Mucosa of descending colon (tissue), 3 donors: ENCODE measurements at places on chromosomes 7 and 10. TPM values are rescaled to one million over a fixed set of nuclear protein-coding genes. Genes with fewer than 3 reads are reported as not detected.

- no peak for DNase-seq
Measured at GRCh38 chr10:43921478-43921877, 272.8 kb upstream of the ZNF32 start.

DNA sequence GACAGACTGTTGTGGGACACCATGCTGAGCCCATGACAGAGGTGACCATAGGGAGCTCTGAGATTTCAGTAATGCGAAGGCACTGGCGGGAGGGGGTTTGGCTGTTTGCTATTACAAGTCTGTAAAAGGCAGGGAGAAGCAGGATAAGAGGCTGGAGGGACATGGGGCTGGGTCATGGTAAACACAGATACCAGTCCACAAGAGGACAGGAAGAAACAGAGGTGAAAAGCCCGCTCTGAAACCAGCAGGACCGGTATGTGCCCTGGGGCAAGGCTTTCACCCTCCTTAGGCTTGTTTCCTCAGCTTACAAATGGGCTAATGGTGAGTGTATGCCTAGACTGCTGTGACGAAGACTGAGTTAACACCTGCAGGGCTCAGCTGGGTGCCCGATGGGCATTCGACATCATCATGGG, 34.1 kb downstream of the ANXA11 start:
- peak; percentile 71 for DNase-seq

- no peak for DNase-seq
Measured at GRCh38 chr10:22652988-22653481, 61.3 kb downstream of the PIP4K2A start.

- peak; percentile 45 for DNase-seq
Measured at GRCh38 chr7:155805826-155806095, 6.5 kb downstream of the SHH start.

DNA sequence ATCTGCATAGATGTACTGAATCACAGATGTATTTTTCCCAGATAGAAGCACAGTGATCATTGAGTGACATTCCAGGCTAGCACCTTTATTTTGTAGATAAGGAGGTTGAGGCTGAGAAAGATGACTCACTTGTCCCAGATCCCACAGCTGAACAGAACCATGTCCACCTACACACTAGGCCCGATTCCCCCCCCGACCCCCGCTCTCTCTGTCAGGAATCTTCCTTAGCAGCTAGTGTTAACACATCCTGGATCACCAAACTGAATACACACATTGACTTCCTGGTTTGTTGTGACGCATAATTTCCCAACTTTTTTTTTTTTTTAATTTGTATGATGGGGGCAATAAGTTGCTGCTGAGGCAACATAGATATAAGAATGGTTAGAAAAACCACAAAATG, 5.2 kb downstream of the SFMBT2 start:
- DNase-seq: no peak

- DNase-seq: no peak
Measured at GRCh38 chr7:116984917-116985316, 31.6 kb downstream of the ST7 start.

- DNase-seq: no peak
Measured at GRCh38 chr7:18536486-18536885, 40.9 kb downstream of the HDAC9 start.

DNA sequence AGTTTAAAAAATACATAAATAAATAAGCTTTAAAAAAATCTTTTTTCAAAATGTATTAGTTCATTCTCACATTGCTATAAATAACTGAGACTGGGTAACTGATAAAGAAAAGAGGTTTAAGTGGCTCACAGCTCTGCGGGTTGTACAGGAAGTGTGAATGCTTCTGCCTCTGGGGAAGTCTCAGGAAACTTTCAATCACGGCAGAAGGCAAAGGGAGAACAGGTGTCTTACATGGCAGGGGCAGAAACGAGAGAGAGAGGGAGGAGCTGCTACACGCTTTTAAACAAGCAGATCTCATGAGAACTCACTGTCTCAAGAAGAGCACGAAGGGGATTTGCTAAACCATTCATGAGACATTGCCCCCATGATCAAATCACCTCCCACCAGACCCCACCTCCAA, 114.6 kb downstream of the DNAJC1 start:
- no peak for DNase-seq

GRCh38 chr10:48611133-48611532, 6.3 kb upstream of the ARHGAP22 start:
- no peak for DNase-seq

DNA sequence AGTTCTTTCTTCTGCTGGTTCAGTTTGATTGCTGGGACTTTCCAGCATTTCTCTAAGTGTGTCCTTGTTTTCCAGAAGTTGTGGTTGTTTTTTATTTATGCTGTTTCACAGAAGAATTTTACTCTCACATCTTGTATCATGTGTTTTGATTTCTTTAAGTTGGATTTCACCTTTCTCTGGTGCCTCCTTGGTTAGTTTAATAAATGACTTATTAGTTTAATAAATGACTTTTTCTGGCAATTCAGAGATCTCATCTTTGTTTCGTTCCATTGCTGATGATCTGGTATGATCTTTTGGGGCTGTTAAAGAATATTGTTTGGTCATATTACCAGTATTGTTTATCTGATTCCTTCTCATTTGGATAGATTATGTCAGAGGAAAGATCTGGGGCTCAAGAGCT, 59.8 kb upstream of the CYP2C9 start:
- no peak for DNase-seq

- no peak for DNase-seq
Measured at GRCh38 chr10:78764846-78765430, 303.8 kb upstream of the ZMIZ1 start.

- DNase-seq: no peak
Measured at GRCh38 chr10:51014680-51015389, 59.5 kb upstream of the PRKG1 start.

GRCh38 chr10:62689712-62690111, 114.8 kb upstream of the ADO start:
- DNase-seq: no peak

The DLD gene
- 150 TPM for total RNA-seq

The PKD2L1 gene
- total RNA-seq: 0.60 TPM

The PNLIPRP2 gene
- 8.9 TPM for total RNA-seq

The CNTNAP2 gene
- 4.2 TPM for total RNA-seq

The CNPY1 gene
- total RNA-seq: not detected

The TAX1BP1 gene
- 115 TPM for total RNA-seq

The LRRC61 gene
- 14.5 TPM for total RNA-seq
